ENCODE measurements at places on chromosomes 2 and 18.

DNA sequence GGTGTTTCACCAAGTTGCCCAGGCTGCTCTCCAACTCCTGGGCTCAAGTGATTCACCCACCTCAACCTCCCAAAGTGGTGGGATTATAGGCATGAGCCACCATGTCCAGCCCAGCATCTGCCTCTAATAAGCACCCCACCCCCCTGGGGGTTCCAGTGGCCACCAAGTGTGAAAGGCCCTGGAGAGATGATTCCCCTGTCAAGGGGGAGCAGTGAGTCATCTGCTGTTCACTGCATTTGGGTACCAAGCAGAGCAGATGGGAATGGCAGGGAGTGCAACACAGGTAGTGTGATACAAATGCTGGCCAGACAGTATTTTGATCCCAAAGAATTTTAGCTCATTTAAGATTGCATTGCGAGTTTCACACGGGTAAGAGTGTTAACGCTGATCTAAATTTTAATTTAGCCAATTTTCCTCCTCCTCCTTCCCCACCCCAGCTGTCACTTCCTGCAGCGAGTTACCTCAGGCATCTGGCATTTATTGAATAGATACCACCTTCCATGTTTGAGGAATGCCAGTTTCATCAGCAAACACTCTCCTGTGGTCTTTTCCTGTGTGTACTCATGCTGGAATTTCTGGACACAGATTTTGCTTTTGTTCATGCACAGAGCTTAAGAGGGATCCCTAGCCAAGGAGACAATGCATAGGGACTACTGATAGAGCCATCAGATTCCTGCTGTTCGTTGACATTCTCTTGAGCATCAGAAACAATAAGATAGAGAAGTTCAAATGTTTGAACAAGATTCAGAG is 32.4 kb upstream of the NCK2 start:
- peak; percentile 55 for DNase-seq

DNA sequence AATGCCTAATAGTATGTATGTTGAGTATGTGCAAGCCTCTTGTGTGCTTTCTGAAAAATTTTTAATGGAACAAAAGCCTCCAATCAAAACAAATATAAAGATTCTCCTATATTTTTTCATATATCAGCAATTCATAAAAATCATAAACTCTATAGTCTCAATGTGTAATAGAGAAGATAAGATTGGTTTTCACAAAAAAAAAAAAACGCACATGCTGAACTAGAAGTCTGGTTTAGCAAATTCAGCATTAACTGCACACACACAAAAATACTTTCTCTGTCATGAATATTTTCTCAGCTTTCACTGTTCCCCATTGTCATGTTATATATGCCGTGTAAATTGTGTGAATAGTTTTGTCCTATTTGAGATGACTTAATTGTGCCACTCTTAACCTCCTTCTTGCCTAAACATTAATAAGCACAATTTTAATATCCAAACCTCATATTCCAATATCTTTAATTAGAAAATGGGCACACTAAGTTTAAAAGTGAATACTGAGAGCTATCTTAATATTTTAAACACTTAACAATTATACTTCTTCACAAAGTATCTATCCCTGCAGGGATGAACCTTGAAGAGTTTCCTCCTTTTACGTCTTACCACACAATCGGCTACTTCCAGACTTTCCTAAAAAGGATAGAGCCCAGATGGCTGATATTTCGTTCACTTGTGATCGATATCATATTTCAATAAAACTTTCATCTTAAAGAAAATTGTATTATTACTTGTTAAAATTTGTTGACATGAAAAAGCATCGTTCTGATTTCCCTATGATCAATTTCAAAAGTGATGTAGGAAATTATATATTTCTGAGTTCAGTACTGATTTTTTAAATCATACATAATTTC is 242.7 kb downstream of the TCF4 start:
- no peak for DNase-seq

- DNase-seq, result no peak
These were observed 209.9 kb downstream of the TDRD15 start for GRCh38 chr2:21333684-21334083.

DNA sequence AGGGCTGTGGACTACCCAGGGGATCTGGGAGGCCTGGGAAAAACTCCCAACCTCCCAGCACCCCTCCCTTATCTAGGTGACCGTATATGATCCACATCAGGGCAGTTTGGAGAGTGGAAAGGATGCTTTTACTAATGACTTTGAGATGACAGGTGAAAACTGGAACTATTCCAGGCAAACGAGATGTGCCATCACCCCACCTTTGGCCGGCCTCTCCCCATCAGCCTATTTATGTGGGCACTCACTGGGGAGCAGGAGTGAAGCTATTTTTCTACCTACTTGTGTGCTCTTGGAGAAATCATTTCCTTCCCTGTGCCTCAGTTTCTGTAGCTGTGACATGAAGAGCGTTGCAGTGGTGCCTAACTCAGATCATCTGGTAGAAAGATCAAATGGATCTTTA is 107.2 kb downstream of the SMAD7 start:
- no peak for DNase-seq

- no peak for DNase-seq
These were observed 87.0 kb downstream of the LIPG start for GRCh38 chr18:49648811-49649210.

- no peak for DNase-seq
These were observed 287.9 kb downstream of the PTPRM start for GRCh38 chr18:7855028-7855427.

GRCh38 chr2:20612925-20613916 is 37.7 kb downstream of the HS1BP3 start:
- DNase-seq, result no peak

GRCh38 chr2:213545481-213545880 is 261.2 kb downstream of the SPAG16 start:
- DNase-seq, result no peak

- DNase-seq, result no peak
These were observed 733.8 kb upstream of the FANCL start for GRCh38 chr2:58974881-58975280.

DNA sequence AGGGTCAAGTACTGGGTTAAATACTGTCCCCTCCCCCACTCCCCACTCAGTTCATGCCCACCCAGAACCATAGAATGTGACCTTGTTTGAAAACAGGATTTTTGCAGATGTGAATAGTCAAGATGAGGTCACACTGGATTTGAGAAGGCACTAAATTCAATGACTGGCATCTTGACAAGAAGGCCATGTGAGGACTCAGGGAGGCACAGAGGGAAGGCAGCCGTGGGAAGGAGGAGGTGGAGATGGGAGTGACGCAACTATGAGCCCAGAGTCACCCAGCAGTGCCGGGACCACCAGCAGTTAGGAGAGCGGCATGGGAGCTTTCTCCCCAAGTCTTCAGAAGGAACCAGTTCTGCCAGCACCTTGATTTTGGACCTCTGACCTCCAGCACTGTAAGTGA is 257.3 kb downstream of the BCL2 start:
- DNase-seq, result no peak

DNA sequence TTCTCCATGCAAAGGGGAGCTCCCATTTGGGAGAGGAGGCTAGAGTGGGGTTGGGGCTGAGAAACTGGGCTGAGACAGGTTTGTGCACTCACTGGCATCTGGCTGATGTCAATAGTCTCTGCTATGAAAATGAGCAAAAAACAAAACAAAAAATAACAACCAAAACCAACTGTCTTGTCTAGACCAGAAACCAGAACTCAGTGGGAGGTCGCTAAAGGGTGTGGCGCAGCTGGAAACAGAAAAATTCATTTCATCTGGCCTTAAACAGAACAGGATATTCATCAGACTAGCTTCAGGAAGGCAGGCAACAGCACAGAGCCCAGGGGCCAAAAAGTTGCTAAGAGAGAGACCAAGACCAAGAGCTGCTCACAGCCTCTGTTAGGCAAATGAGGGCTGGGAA is 126.1 kb downstream of the THNSL2 start:
- DNase-seq, result no peak

DNA sequence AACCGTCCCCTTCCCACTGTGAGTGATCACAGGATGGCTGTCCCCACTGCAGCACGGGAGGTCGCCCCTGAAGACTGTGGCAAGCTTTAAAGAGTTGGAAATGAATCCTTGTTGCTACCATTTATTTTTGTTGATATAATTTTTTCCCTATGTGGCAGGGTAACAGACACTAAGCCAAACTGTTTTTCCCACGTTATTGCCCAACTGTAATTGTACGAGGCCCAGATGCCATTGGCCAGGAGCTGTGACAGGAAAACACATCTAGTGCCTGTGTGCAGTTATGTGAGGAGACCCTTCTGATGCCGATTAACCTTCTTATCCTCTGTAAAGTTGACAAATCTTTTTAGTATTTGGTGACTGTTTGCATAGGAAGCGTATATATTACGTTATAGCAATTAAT is 44.2 kb downstream of the MRPS9 start:
- peak; percentile 11 for DNase-seq

DNA sequence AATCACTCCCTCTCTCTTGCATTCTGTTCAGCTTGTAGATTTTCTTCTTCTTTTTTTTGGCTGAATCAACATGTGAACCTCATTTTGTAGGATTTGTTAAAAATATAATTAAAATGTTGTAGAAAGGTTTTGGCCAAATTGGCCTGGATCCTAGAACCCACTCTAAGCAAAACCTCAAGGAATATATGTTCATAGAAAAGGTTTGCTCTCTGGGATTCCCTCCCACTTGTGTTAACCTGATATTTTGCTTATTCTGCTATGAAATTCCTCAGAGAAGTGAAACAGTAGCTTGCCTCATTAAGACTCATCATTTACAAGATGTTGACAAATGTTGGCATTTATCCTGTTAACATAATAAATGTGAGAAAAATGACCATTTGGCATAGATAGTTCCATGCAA is 456.7 kb downstream of the TMEM182 start:
- no peak for DNase-seq

DNA sequence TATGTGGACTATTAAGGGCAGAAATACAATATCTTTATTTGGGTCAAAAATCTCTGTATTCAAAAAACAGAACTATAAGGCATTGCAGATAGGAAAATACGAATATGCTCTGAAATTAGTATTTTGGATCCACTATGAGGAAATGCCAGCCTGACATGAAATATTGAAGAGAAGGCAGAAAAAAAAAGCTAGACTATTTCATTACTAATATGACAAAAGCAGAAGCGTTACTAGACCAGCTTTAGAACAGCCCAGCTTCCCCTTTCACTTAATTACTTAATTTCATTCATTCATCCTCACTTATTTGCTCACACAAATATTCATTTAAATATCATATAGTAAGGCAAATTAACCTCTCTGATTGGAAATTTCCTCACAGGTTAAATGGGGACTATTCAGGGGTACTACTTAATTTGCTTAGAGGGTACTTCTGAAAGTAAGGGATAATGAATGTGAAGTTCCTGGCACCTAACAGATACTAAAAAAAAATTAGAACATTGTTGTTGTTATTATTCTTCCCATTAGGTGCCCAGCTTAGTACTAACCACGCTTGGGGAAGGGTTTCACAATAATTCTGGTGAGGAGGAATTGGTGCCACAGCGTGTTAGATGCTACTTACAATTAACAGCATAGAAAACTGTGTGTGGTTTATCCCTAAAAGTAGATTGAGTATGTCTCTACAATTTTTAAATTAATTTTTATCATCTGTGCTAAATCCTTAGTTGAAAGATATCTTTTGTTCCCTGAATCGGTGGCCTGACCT is 71.1 kb upstream of the CTLA4 start:
- no peak for DNase-seq

GRCh38 chr18:54284981-54285785 is 15.9 kb downstream of the POLI start:
- peak; percentile 83 for DNase-seq

DNA sequence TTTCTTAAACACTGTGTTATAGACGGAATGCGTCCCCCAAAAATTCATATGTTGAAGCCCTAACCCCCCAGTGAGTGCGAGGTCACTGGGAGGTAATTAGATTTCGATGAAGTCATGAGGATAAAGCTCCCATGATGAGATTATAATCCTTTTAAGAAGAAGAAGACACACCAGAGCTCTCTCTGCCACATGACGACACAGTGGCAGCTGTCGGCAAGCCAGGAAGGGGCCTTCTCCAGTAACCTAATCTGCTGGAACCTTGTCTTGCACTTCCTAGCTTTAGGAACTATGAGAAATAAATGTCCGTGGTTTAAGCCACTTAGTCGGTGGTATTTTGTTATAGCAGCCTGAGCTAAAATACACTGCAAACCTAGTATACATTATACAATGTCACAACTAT is 12.3 kb downstream of the TMEM237 start:
- no peak for DNase-seq

GRCh38 chr2:119792907-119793312 is 33.2 kb downstream of the PTPN4 start:
- DNase-seq, result no peak

- DNase-seq, result peak; percentile 87
These were observed 512 bp downstream of the FAP start for GRCh38 chr2:162242586-162243280.

DNA sequence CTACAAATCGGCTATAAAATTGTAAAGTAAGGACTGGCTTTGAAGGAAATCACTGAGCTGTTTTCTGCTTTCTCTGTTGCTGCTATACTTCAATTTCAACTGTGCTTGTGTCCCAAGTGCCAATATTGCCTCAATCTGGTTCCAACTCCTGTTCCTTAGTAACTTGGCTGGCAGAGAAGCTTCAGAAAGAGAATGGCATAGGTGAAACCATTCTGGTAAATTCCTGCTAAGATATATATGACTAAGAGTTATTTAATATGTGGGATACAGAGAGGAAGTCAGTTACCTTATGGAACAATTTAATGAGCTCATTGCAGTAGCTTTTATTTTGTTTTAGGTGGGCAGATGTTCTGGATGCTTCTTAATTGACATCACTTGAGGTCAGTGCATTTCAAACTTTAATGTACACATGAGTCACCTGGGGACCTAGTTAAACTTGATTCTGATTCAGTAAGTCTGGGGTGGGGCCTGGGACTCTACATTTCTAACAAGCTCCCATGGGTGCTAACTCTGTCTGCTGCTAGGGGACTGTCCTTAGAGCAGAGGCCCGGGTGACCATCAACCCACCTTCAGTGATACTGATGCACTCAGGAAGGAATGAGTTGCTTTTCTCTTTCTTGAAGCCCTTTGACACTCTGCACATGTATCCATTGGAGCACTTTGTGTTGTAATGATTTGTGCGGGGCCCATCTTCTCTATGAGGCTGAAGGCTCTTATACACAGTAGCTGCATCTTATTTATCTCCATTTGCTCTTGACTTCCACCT is 47.6 kb downstream of the LIPG start:
- DNase-seq, result peak; percentile 67

GRCh38 chr2:28281739-28282138 is 110.9 kb upstream of the FOSL2 start:
- DNase-seq, result no peak

DNA sequence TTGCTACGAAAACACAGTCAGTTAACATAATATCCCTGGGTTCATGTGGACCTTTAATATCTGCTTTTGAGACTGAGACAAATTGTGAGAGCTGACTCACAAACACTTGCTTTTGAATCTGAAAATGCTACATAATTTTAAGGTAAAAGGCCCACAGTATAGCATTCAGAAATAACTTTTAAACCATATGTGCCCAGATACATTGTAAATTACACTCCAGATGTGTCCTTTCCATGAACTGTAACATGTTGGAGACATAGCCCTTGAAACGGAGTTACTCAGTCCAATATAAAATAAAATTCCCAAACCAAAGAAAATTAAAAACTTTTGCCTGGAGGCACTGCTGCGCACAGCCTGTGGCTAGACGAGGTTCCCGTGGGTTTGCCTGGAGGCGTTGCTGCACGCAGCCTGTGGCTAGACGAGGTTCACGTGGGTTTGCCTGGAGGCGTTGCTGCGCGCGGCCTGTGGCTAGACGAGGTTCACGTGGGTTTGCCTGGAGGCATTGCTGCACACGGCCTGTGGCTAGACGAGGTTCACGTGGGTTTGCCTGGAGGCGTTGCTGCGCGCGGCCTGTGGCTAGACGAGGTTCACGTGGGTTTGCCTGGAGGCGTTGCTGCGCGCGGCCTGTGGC is 131.9 kb upstream of the ALKAL2 start:
- no peak for DNase-seq

- DNase-seq, result peak; percentile 63
These were observed 1888.3 kb upstream of the CELF4 start for GRCh38 chr18:39453882-39454281.

Data from cardiac fibroblast (primary cell).